ENCODE measurements at places on chromosomes 1 and 21.
A peak's percentile ranks its signal among the peaks of the same experiment; 100 is the strongest.

GRCh38 chr1:19465123-19465522 is 20.2 kb downstream of the CAPZB start:
- DNase-seq = no peak

GRCh38 chr1:169338617-169339016 is 29.0 kb downstream of the NME7 start:
- DNase-seq = no peak

GRCh38 chr21:46465651-46466050 is 7.0 kb downstream of the DIP2A start:
- no peak for DNase-seq

GRCh38 chr1:78143152-78143551 is 97.4 kb downstream of the GIPC2 start:
- DNase-seq = no peak

DNA sequence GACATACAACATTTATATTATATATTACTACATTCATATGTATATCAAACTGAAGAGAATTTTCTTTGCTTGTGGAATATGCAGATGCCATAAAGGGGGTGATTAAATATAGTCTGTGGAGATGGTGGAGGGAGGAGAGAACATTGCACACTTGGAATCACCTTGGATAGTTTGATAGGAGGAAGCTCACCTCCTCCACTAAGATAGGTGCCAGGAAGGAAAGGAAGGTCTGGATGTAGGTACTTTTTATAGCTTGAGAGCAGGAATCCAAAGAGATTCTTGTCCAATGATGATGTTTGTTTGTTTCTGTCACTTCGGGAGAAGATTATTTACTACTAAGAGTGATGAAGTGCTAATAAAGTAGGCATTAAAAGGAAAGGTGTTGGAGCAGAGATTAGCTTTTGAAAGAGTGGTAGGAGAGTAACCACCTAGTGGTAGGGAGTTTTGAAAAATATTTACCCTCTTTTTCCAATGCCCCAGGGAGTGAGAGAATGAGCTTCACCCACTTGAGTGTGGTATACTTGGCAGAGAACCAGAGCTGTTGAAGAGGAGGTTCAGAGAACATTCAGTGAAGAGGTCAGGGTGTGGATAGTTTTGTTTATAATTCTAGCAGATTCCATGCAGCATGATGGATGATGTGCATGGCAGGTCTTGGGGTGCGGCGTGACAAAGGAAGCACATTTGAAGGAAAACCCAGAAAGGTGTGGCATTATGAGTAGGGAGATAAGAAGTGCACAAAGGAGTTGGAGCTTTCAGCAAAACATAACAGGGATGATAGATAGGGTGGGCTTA is 145.0 kb downstream of the PATJ start:
- no peak for DNase-seq

GRCh38 chr21:45994759-45995685 is 13.5 kb downstream of the COL6A1 start:
- DNase-seq = no peak

DNA sequence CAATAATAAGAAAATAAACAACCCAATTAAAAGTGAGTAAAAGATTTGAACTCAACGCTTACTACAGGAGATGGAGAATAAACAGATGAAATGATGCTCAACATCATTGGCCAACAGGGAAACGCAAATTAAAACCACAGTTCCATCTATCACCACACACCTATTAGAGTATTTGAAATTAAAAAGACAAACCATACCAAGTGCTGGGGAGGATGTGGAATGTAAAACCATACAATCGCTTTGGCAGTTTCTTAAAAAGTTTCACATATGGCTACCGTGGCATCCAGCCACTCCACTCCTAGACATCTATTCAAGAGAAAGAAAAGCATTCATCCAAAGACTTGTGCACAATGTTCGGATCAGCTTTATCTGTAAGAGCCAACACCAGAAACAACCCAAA is 1.3 kb upstream of the LRRC3 start:
- peak; percentile 10 for DNase-seq

- no peak for DNase-seq
Measured at GRCh38 chr1:81340239-81340638, 460.5 kb upstream of the ADGRL2 start.
